ENCODE measurements at places on chromosomes 11 and 22. TPM values are rescaled to one million over a fixed set of nuclear protein-coding genes. Genes with fewer than 3 reads are reported as not detected.

Gene FGF4
- total RNA-seq: not detected

DNA sequence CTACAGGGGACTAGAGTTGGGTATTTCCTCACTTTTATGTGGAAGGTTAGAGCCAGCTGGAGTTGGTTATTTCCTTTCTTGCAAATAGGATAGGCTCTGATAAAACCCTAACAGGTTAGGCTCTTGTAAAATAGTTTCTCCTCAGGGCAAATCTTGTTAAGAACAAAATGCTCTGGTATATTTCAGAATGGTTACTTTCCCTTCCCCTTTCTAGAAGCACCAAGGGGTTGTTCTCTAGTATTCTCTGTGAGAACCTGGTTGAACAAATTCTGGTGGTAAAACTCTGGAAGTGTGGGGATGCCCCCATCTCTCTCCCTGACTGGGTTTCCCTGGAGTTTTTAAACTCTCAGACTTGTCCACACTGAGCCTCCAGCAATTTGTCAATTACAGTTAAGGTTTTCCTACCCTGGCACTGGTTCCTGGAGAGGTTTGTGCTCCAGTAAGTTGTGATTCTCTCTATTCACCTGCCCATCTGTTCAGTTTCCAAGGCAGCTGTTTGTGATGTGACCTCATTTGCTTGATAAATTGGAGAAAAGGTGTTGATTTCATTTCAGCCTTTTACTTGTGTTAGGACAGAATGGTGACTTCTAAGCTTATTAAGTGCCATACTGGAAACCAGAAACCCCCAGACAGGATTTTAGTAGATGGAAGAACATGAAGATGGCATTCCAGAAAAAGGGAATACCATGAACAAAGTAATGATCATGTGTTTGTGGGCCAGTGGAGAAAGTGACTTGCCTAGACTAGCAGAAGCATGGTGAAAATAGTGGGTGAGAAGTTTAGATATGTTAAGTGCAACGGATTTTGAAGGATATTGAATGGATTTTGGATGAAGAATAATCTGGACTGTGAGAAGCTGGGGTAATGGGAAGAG is 64.6 kb downstream of the EXT2 start:
- DNase-seq: no peak

Gene TRPC6
- total RNA-seq: 4.7 TPM

DNA sequence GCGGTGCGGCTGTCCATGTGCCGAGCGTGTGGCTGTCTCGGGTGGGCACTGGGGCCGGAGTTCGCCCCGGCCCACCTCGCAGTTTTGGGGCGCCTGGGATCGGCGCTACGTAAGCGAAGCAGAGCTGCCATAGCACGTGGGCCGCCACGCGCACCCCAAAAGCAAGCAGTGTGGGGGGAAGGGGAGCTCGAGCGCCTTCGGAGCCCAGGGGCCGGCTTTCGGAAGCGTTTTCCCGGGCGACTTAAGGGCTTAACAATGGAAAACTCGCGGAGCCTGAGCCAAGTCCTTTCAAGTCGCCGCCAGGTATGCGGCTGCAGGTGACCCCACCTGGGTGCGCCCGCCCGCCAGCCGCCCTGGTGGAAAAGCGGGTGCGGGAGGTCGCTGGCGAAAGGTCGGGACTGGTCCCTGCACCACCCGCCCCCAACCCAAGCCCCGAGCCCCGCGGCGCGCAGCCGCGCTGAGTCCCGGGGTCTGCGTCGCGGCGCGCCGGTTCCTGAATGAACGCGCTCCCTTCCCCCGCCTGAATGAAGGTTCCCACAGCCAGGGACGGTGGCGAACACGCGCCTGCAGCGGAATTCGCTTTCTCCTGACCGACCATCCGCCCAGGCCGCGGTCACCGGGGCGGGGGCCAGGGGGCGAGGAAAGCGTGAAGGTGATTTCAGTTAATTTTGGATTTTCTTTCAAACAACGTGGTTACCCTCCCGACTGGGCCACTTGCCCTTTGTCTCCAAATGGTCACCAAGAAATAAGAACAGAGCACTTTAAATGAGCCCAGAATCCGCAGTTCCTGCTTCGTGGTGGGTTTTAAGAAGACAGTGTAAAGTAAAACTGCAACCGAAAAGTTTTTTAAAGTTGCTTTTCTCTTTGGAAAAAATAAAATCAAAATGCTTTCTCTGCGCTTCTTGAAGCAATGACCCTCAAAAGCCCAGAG is 2.8 kb upstream of the CCND1 start:
- peak; percentile 68 for DNase-seq

Gene CYTH4
- 13.3 TPM for total RNA-seq

DNA sequence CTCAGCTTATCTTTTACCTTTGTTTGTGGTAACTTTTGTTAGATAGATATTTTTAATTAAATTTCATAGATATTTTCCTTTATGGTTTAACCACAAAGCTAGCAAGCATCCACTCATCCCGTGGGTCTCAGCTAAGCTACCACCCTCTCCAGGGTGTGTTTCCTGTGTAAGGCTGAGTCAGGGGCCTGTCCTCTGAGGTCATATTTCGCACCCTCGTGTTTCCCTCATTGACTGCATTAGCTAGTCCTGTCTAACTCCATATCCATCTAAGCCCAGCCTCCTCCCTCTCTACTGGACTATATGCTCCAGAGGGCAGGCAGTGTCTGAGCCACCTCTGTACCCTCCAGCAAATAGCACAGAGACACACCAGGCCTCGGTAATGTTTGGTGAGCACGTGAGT is 16.7 kb downstream of the XRRA1 start:
- no peak for DNase-seq

GRCh38 chr11:17859552-17859951 is 125.0 kb downstream of the KCNC1 start:
- DNase-seq: no peak

Gene PIWIL4
- 5.0 TPM for total RNA-seq

DNA sequence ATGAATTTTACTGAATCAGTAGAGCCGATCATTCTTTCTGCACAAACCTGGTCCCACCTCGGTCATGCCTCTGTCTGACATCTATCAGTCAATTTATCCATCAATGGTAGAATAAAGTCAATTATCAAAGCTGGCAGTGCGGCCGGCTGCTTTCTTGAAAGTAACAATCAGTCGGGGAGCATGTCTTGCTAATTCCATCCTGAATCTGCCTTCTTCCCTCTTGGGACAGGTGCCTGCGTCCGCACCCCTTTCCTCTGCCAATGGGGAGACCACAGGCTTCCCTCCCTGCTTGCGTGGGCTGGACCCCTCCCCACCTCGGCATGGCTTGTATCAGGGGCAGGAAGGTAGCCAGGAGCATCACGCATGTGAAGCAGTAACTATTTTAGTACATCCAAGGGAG is 962.9 kb downstream of the BRD1 start:
- DNase-seq: peak; percentile 27

DNA sequence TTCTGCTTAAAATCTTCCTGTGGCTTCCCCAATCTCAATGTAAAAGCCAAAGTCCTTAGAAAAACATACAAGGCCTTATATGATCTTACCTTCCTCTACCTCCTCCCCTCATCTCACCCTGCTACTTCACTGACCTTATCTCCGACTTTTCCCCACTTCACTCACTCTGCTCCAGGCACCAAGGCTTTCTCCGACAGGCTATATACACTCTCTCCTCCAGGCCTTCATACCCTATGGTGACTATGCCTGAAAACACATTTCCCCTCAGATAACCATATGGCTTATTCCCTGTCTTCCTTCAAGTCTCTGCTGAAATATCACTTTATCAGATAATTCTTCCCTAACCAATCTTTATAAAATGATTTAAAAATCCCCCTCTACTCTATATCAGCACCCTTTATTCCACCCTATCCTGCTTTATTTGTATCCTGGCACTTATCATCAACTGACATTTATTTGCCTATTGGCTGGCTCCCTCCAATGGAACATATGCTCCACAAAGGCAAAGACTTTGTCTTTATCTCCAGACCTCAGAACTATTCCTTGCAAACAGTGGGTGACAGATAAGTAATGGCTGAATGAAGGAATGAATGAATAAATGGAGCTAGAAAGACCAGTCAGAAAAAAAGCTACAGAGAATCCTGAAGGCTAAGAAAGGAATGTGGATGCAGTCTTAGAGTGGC is 52.7 kb downstream of the PAK1 start:
- DNase-seq: no peak

DNA sequence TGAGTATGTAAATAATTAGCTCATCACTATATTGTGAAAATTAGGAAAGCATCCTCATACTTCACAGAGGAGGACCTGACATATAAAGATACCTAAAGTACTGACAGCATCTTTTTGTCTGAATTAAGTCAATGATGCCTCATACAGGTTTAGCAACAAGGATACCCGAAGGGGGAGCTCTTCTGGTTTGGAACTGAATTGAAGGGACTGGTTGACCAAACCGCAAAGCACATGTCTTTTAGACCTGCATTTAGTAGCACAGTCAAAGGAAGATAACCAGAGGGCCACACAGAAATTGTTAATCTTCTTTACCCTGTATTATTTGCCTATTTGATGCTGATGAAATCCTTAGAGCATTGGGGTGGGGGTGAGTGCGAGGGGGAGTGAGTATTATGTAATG is 12.9 kb upstream of the WT1 start:
- no peak for DNase-seq

- DNase-seq: no peak
Measured at GRCh38 chr22:19843857-19844376, 10.8 kb downstream of the GNB1L start.

Gene OR52H1
- total RNA-seq: 0.39 TPM

Gene STK33
- 15.1 TPM for total RNA-seq

Gene NFRKB
- 19.5 TPM for total RNA-seq

Gene P4HA3
- 0.28 TPM for total RNA-seq

Gene NELL1
- 0.31 TPM for total RNA-seq

Gene MYO18B
- 0.12 TPM for total RNA-seq

- DNase-seq: no peak
Measured at GRCh38 chr11:121657146-121657545, 204.4 kb upstream of the SORL1-AS1 start.

- DNase-seq: no peak
Measured at GRCh38 chr11:47137476-47137875, 39.2 kb downstream of the ARFGAP2 start.

Gene F2
- total RNA-seq: 0.19 TPM

- no peak for DNase-seq
Measured at GRCh38 chr11:82969811-82970210, 68.3 kb downstream of the DDIAS start.

GRCh38 chr22:39894554-39895092 is 1.1 kb upstream of the ENTHD1 start:
- no peak for DNase-seq

Gene DGCR6L
- total RNA-seq: 27.5 TPM

Gene SOX6
- 6.0 TPM for total RNA-seq

Gene EI24
- total RNA-seq: 77.0 TPM

Gene FOLR1
- not detected for total RNA-seq

DNA sequence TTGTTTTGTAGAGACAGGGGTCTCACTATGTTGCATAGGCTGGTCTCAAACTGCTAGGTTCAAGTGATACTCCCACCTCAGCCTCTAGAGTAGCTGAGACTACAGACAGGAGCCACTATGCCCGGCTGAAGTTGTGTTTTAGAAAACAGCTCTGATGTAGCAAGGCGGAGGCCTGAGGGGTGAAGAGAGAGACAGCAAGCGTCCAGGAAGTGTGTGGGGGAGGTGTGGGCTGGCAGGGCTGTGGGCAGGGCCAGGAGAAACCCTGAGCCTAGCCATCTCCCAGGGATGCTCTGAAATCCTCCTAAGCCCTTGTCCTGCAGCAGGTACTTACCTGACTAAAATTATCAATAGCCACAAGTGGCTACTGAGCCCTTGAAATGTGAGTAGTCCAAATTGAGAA is 16.1 kb upstream of the RPS3 start:
- no peak for DNase-seq

- no peak for DNase-seq
Measured at GRCh38 chr11:80122211-80122610, 681.4 kb upstream of the TENM4 start.

- no peak for DNase-seq
Measured at GRCh38 chr11:36748836-36749235, 150.8 kb upstream of the RAG2 start.

GRCh38 chr11:40204228-40204627 is 1255.2 kb downstream of the LRRC4C start:
- DNase-seq: no peak

Gene RAB3IL1
- total RNA-seq: 11.8 TPM

Gene MYRF
- total RNA-seq: 15.6 TPM

Gene HEPN1
- not detected for total RNA-seq

DNA sequence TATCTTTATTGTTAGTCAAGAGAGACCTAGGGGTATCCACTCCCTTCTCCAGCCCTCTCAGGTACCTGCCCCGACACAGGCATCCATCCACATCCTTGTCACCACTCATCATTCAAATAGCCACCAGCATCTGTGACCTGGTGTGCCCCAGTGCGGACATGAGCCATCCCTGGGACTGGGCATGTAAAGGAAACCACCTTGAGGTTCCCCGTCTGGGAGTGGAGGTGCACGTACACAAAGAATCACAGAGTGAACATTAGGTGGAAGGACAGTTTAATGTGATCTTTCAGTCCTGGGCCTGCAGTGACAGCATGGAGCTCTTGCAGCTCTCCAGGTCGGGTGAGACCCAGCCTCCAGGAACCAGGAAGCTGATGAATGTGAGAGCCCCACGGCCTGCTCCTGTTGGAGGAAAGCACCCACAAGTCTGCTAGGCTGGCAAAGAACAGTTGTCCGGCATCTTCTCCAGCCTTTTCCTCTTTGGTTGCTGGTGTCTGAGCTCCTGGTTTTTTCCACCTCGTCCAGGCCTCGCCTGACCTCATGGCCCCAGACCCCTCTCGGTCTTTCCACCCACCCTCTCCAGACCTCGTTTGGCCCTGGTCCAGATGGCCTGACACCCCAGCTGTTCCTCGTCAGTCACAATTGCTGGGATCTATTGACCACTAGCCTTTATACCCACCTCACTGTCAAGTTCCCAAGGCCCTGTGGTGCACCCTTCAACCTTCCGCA is 16.5 kb downstream of the PSMD13 start:
- no peak for DNase-seq

GRCh38 chr11:134224710-134225664 is 516 bp downstream of the VPS26B start:
- peak; percentile 72 for DNase-seq

DNA sequence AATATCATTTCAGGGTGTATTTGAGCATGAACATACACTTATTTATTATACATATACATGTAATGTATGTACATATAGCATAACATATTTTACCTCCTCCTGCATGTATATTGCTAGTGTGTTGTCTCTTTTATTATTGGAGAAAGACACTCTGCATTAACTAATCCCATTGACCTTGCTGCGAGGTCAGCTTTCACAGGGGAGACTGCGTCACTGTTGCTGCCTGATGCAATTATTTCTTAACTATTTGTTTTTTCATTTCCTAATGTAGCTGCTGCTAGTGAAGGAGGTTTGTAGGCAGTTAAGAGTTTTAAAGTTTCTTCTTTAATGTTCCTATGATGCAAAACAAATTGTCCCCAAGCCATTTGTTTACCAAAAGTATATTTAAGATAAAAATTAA is 185.4 kb upstream of the CNTN5 start:
- no peak for DNase-seq

Gene IL10RA
- total RNA-seq: 25.9 TPM

GRCh38 chr11:85774256-85775101 is 36.5 kb downstream of the SYTL2 start:
- no peak for DNase-seq

GRCh38 chr22:34281738-34282137 is 361.5 kb upstream of the LARGE1 start:
- no peak for DNase-seq

GRCh38 chr11:70627219-70627618 is 228.9 kb downstream of the CTTN start:
- peak; percentile 82 for DNase-seq

Measured in mucosa of descending colon (tissue), 3 donors.